Thyroid gland (tissue), 4 donors: ENCODE measurements at places on chromosomes 1 and 21.
A peak's percentile ranks its signal among the peaks of the same experiment; 100 is the strongest.

DNA sequence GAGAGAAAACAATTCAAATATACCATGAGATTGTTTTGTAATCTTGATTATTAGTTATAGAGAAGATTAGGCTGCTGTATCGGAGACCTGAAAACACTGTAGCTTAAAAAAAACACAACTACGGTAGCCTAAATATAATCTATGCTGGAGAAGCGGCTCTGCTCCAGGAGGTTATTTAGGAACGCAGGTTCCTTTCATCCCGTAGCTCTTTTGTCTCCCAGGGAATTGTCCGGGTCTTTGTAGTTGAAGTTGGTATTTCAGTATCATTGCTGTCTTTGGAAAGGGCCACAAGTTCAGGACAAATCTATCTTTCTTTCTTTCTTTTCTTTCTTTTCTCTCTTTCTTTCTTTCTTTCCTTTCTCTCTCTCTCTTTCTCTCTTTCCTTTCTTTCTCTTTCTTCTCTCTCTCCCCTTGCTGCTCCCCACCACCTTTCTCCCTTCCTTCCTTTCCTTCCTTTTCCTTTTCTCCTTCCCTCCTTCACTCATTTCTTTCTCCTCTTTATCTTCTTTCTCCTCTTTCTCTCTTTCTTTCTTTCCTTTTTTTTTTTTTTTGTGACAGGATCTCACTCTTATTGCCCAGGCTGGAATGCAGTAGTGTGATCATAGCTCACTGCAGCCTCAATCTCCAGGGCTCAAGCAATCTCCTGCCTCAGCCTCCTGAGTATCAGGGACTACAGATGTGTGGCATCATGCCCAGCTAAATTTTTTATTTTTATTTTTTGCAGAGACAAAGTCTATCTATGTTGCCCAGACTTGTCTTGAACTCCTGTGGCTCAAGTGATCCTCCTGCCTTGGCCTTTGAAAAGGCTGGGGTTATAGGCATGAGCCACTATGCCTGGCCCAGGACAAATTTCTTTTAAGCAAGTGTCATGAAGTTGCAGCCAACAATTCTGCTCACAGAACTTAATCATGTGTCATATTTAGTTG, 10.9 kb upstream of the NFIA start:
- DNase-seq, result no peak

DNA sequence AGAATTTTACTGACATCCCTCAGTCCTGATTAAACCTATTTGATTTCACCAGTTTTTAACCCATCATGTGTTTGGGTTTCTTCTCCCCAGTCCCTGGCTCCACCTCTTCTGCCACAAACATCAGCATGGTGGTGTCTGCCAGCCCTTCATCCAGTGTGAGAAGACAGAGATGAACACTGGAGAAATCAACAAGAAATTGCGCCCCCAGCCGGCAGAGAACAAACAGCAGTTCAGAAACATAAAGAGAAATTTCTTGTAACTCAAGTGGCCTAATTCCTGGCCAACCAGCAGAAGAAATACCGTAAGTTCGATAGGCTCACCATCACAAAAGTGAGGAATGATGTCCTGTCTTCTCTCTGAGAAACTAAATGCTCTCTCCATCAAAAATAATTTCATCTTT, 18.3 kb downstream of the S100A11 start:
- DNase-seq, result peak; percentile 53

- no peak for DNase-seq
These were observed 35.1 kb upstream of the ETS2 start for GRCh38 chr21:38770660-38771059.

DNA sequence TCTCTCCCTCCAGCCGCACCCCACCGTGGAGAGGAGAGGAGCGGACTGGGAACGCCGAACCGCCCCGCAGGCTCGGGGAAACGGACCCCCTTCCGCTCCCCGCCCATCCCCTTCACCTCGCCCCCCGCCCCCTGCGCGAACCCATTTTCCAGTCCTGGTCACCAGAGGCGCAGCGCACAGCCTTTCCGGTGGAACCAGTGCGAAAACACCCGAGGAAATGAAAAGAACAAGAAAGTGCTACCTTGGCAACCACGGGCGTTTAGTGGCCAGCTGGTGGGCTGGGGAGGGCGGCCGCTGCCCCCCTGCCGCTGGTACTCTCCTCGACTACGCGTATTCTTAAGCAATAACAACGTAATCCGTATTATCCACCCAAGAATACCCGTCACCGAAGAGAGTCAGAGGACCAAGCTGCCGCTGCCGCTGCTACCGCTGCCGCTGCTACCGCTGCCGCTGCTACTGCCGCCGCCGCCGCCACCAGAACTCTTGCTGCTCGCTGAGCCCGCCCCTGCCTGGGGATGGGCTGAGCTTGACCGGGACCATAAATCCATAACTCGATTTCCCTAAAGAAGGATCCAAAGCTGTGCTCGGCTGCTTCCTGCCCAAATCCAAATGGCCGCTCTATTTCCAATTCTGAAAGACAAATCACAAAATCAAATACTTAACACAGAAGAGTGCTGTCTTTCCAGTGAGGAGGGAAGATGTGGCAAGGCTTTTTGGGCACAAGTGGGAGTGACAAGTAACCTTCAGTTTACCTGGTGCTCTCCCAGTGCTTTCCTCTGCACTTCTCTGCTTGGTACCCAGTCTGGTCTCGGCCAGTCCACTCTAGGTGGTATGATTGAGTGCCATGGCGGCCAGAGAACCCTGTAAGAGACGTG, 125.2 kb upstream of the DPYD start:
- DNase-seq, result no peak
